SW 1271 (cell line): ENCODE measurements at places on chromosomes 13 and 19.
A peak's percentile ranks its signal among the peaks of the same experiment; 100 is the strongest.

GRCh38 chr13:99955747-99956472, 15.7 kb downstream of the ZIC5 start:
- no peak for DNase-seq

GRCh38 chr13:105200181-105200580, 1335.3 kb downstream of the EFNB2 start:
- no peak for DNase-seq

GRCh38 chr13:24053519-24054251, 106.8 kb upstream of the SPATA13 start:
- DNase-seq, result peak; percentile 24

DNA sequence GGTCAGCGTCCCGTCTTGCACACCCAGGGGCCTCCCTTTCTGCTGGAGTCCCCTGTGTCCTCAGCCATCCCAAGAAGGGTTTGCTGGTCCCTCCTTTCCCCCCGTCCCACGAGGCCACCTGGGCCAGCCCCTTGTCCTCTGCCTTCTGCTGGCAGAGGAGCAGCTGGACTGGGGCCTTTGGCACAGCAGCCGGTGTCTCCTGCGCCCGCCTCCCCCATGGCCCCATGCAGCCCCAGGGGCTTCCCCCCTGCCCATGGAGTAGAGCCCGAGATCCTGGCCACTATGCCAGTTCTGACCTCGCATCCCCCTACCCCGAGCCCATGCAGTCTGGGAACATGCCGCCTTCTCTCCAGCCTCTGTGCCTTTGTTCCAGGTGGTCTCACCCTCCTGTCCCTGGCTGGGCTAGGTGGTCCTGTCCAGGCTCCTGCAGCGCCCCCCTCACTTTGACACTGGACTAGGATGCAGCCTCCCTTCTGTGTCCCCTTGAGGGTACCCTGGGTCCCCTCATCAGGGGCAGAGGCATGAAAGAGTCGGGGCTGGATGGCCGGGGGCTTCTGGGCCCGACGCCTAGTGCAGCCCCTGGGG, 5.7 kb upstream of the GARIN5A start:
- no peak for DNase-seq

GRCh38 chr13:74555651-74556420, 421.6 kb upstream of the KLF12 start:
- DNase-seq, result no peak
